ENCODE measurements at places on chromosomes 1 and 21.

DNA sequence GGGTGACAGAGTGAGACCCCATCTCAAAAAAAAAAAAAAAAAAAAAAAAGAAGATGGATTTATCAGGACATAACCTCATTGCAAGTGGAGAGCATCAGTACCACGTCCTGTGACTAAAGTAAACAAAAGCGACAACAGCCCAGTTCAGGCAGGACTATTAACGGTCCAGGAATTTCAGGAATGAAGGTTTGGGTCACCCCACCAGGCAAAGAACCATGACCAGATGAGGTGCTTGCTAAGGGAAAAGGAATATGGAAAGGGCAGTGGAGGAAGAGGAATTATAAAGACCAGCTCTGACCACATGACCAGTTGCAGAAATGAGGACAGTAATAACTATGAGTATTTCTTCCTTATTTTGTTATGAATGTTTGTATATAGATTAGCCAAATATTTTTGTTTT, 35.4 kb upstream of the EIF4G3 start:
- no peak for DNase-seq

DNA sequence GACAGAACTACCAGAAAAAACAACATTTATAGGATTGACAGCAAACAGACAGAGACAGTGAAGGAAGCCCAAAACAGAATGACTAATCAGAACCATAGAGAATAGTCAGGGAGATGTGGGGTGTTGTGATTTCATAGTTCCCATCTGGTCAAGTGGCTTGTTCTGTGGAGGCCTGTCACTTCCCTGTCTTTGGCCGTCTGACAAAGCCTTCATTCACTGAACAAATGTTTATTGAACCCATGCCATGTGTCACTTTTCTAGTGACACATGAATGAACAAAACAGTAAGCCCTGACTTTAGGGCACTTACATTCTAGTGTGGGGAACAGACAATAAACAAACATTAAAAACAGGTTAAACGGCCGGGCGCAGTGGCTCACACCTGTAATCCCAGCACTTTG, 3.2 kb upstream of the SRRM1 start:
- DNase-seq = no peak

GRCh38 chr1:208008534-208008933, 97.6 kb upstream of the CD34 start:
- no peak for DNase-seq

- DNase-seq = no peak
These were observed 381.1 kb upstream of the KAZN start for GRCh38 chr1:14217384-14217783.

GRCh38 chr1:162562470-162562828, 927 bp downstream of the UAP1 start:
- no peak for DNase-seq

Data from effector CD4-positive, alpha-beta T cell (primary cell).